ENCODE measurements at places on chromosomes 5 and 9.

DNA sequence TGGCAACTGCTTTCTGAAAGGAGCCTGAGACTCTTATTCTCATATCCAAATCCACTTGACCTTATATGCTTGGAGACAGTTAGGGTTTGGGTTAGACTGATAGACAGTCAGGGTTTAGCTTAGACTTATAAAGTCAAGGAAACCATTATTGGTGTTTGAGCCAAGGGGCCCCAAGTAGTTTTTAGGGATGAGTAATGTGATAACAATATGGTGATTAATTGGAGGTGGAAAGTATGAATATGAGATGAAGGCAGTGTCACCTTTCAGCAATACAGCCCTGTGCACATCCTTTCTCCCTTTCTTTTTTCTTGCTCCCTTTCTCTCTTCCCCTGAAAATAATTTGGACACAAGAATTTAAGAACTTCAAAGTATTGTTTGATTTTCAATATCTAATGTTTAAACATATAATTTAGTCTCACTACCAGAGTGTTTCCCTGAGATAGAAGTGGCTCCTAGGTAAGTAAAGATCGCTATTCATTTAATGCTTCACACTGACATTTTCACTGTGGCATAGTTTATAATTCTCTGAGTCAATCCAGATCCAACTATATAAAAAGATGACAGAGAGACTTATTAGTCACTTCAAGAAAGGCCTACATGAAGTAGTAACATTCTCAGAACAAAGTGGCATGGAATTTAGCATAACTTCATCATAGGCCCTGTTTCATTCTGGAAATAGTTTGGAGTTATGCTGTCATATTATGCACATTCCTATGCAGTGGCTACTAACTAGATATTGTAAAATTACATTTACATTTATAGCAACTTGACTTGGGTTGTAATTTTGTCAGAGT, 200.8 kb downstream of the CHSY3 start:
- ATAC-seq = no peak

- no peak for ATAC-seq
These were observed 2.2 kb downstream of the UNC5A start for GRCh38 chr5:176812269-176813259.

- no peak for ATAC-seq
These were observed 28.2 kb downstream of the FAM163B start for GRCh38 chr9:133581011-133581410.

GRCh38 chr5:54719384-54720283, 202.1 kb downstream of the SNX18 start:
- no peak for ATAC-seq

DNA sequence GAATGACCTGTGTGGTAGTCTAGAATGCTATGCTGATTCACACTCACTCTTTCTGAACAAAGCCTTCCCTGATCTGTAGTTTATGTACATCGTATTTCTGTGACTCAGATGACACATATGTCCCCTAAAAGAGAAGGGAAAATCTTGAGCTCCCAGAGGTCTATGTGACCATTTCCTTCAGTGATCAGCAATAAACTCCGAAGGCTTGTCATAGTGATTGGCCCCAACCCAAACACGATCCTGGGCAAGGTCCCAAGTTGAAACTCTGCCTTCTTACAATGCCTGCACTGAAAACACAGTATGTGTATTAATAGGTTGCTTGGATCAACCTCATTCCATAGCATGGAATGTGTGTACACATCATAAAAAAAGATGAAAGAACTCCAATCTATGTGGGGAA, 685.8 kb downstream of the MAT2B start:
- no peak for ATAC-seq

DNA sequence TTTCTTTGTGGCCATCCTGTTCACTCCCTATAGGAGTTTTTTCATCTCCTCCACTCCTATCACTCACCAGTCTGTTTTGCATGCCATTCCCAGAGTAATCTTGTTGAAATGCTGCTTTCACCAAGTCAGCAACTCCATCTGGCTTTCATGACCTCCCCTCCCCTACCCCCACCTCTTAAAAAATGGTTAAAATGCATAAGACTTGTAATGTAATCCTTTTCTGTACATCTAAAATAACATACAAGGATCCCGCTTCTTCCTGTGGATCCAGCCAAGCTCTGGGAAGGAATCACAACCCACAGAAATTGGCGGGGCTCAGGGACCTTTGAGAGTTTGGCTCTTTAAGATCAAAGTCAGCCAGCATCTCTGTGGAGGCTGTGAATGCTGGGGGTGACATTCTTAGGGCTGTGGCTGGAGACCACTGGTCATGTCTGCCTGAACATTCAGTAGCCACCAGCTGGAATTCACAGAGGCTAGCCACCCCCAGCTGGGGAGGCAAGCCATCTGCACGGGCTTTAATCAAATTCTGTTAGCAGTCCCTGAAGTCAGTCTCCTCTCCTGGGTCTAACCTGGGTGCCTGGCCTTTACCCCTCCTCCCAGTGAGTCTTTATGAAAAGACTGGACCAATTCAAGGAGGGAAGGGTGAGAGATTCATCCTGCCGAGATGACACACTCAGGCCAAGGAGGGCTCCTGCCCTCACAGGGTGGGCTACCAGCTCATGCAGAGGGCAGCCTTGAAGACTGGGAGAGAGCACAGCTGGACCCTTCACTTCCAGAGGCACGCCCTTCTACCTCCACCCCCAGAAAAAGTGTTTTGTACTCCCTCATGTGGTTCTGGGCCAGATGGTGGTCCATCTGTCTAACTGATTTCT, 132.9 kb downstream of the LIFR start:
- ATAC-seq = no peak

GRCh38 chr5:61053937-61054336, 108.3 kb downstream of the SMIM15 start:
- no peak for ATAC-seq

DNA sequence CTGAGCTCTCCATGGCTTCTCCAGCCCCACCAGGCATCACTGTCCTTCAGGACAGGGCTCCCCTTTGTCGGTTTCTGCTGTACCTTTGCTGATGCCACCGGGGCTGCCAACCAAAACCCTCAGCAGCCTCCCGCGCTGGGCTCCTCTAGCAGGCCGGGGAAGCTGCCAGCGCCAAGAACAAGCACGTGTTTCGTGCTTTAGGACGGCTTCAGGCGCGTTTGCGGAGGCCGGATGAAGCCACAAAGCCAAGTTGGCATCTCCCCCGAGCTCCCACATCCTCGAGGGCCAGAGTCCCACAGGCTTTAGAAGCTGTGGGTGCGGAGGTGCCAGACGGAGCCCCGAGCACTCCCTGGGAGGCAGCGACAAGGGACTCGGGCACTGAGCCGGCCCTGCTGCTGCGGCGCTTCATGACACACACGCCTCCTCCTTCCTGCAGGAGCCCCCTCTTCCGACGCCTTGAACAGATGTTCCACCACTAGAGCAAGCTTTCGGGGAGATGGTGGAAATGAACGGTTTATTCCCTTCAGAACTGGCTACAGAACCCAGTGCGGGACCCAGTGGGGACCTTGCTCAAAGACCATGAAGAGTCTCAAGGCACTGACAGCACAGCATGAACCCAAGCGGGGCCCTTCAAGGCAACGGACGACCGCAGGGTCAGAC, 36.7 kb downstream of the SARDH start:
- peak; percentile 31 for ATAC-seq

- ATAC-seq = peak; percentile 86
These were observed 43.1 kb downstream of the LHX2 start for GRCh38 chr9:124054582-124055227.

- ATAC-seq = peak; percentile 78
These were observed 22.3 kb downstream of the TRAF1 start for GRCh38 chr9:120904061-120904977.

DNA sequence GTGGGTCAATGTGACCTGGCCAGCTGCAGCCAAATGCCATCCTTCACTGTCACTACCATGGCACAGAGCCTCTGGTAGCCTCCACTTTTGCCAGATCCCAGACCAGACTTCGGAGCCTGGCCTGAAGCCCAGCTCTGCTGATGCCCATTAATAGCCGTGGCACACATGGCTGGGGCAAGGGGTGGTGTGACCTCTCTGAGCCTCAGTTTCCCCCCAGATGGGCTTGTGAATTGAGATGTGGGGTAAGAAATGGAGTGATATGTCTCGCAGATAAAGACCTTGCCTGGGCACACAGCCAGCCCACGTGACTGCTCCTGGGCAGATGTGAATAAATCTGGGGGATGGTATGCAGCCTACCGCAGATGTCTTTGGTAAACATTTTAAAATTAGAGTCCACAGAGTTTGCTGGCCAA, 13.9 kb downstream of the SUSD3 start:
- no peak for ATAC-seq

- ATAC-seq = no peak
These were observed 298.9 kb downstream of the CSNK1G3 start for GRCh38 chr5:123810746-123811340.

DNA sequence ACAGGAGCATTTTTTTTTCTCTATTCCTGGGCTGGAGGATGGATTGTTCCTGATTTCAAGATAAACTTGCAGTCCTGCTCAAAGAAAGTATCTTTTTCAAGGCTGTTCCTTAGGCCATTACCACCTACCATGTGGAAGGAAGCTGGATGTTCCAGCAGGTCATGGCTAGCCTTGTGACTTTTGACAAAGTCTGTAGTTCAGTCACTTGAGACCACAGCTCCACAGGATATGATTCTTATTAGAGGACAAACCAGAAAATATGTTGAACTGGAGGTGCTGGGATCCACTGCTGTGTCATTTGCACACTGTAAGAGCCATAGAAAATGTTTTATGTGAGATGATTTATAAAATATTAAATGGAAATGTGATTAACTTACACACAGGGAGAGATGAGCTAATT, 184.2 kb upstream of the ACO1 start:
- ATAC-seq = no peak

- ATAC-seq = no peak
These were observed 25.1 kb downstream of the NANS start for GRCh38 chr9:98081477-98082219.

- no peak for ATAC-seq
These were observed 121.9 kb downstream of the PHF2 start for GRCh38 chr9:93698140-93698908.

DNA sequence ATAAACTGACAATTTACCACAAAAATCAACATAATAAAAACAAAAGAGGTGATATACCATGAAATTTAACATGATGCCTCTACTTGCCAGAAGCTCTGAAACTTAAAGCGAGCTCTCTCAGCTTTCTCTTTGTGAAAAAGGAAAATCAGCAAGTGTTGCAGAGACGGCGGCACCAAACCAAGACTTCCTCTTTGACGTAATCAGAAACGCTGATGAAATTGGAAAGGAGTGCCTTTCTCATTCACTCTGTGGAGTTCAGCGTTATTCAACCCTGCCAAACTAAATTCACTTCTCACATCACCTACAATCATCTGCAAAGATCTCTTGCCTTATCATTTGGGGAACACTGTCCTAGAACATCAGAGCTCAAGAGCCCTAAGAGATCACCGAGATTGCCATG, 32.2 kb downstream of the ANXA6 start:
- peak; percentile 5 for ATAC-seq

GRCh38 chr5:76729373-76730290, 13.7 kb downstream of the F2R start:
- no peak for ATAC-seq

GRCh38 chr9:3692606-3693005, 166.8 kb upstream of the RFX3 start:
- no peak for ATAC-seq

DNA sequence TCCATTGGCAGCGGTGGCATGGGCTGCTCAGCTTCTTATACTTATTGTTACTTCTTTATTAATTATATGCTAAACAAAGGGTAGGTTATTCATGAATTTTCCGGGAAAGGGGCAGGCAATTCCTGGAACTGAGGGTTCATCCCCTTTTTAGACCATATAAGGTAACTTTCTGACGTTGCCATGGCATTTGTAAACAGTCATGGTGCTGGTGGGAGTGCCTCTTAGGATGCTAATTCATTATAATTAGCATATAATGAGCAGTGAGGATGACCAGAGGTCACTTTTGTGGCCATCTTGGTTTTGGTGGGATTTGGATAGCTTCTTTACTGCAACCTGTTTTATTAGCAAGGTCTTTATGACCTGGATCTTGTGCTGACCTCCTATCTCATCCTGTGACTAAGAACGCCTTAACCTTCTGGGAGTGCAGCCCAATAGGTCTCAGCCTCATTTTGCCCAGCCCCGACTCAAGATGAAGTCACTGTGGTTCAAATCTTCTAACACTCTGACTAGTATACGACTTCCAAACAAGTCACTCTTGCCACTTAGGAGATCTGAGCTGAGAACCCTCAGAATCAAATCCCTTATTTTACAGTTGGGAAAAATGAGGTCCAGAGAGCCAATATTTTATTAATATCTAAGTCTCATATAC, 237.5 kb downstream of the TRIM32 start:
- ATAC-seq = no peak

GRCh38 chr9:121363622-121363961, 6.5 kb downstream of the STOM start:
- no peak for ATAC-seq

DNA sequence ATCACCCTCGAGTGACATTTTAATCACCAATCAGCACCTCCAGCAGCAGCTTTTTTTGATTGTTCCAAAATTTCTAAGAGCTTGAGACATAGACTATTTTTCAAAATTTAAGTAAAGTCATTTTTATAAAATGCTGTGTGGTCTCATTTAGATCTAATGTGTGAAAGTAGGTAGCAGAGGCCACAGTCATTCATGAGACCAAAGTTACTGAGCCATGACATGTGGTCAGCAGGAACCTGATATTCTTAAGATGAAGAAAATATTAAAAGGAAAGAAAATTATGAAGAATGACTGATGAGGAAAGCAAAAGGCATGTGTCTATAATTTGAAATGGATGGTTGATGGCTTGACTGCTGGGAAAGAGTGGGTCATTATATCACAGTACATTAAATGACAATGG, 7.2 kb downstream of the FREM1 start:
- ATAC-seq = no peak

GRCh38 chr5:13632676-13633075, 311.8 kb downstream of the DNAH5 start:
- ATAC-seq = no peak

GRCh38 chr5:58383448-58383847, 76.4 kb downstream of the PLK2 start:
- no peak for ATAC-seq

DNA sequence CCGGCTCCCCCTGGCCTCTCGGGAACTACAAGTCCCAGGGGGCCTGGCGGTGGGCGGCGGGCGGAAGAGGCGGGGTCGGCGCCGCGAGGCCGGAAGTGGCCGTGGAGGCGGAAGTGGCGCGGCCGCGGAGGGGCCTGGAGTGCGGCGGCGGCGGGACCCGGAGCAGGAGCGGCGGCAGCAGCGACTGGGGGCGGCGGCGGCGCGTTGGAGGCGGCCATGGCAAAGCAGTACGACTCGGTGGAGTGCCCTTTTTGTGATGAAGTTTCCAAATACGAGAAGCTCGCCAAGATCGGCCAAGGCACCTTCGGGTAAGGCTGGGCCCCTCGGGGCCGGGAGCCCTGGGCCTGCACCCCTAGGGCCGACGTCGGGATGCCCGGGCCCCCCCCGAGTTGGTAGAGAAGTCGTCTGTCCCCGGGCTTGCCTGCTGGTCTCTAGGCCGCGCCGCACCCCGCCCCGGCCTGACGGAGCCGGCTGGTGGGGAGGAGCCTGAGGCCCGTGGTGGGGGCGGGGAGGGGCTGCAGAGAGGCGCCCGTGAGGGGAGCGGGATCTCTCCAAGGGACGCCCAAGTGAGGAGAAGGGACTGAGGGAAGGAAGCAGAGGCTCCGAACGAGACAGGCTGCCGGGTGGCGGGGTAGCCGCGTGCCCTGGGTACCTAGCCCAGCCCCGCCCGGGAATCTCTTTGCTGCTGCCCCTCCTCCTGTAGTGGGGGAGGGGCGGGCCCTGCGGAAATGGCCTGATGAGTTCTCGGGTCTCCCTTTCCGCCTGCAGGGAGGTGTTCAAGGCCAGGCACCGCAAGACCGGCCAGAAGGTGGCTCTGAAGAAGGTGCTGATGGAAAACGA, at the start of gene CDK9:
Gene CDK9 (plus strand): TSS at position 102 of the 840 bp plus-strand sequence. CDS start 115 bp downstream, at position 217.
- ATAC-seq = peak; percentile 84
